ENCODE measurements at places on chromosomes 1 and 21.

GRCh38 chr1:67853704-67854103 lies 20.4 kb upstream of the GNG12 start:
- DNase-seq, result no peak

DNA sequence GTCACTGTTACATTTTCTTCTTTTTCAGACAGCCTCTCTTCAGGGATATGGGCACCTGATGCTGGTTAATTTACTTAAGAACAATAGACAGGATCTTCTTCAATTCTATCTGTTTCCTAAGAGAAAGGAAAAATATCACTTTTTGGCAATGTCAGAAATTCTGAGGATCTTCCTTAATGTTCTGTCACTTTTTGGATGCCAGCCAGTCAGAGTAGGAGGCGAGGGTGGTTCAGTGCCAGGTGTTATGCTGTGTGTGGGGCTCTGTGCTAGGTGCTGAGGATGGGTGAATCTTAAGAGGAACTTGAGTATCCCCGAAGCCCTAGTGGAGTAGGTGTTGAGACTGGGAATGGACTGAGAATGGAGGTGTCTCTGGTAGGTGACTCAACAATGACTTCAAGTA lies 133.5 kb downstream of the UCK2 start:
- no peak for DNase-seq

GRCh38 chr1:2506007-2506860 lies 20.2 kb downstream of the PANK4 start:
- no peak for DNase-seq

DNA sequence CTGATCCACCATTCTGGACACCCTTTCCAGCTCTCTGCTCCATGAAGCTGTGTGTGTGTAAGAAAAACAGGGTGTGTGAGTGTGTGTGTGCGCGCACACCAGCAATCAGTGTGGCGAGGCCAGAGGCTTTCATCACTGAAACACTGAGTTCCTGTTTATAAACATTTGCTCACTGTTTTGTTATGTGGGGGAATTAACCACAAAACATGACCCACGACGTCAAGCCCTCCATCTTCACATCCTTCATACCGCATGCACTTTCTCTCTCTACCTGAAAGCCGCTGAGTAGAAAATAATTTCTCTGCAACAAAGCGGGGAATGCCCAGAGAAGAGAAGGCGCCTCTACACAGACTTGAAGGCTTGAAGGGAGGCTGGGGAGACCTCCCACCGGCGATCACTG lies 148.9 kb upstream of the IRF2BP2 start:
- no peak for DNase-seq
